CD4-positive, alpha-beta memory T cell (primary cell): ENCODE measurements at places on chromosomes 2 and 18. TPM values are rescaled to one million over a fixed set of nuclear protein-coding genes. Genes with fewer than 3 reads are reported as not detected.

The SP140 gene
- 79.3 TPM for total RNA-seq

The UGT1A3 gene
- not detected for total RNA-seq

The KRTCAP3 gene
- 23.6 TPM for total RNA-seq

GRCh38 chr2:19916385-19916950 lies 14.7 kb upstream of the TTC32 start:
- H3K4me1 ChIP-seq = no peaks in the 10 kb centered on the region
- no peaks in the 10 kb centered on the region for H3K36me3 ChIP-seq
- no peak overlapping the region for H3K27ac ChIP-seq
- H3K27me3 ChIP-seq = no peaks in the 10 kb centered on the region
- no peak overlapping the region for H3K4me3 ChIP-seq

- no peaks in the 10 kb centered on the region for H3K36me3 ChIP-seq
- H3K4me1 ChIP-seq = no peaks in the 10 kb centered on the region
- DNase-seq = no peak
- peaks cover 4% of the 10 kb centered on the region for H3K27me3 ChIP-seq
- no peak overlapping the region for H3K27ac ChIP-seq
Observed at GRCh38 chr2:18522484-18523146, 37.8 kb downstream of the RDH14 start.

- H3K36me3 ChIP-seq = no peaks in the 10 kb centered on the region
- no peak for DNase-seq
- no peaks in the 10 kb centered on the region for H3K4me1 ChIP-seq
- no peak overlapping the region for H3K27ac ChIP-seq
- no peak overlapping the region for H3K4me3 ChIP-seq
- H3K27me3 ChIP-seq = no peaks in the 10 kb centered on the region
Observed at GRCh38 chr2:82795446-82795845, 1663.6 kb downstream of the SUCLG1 start.

DNA sequence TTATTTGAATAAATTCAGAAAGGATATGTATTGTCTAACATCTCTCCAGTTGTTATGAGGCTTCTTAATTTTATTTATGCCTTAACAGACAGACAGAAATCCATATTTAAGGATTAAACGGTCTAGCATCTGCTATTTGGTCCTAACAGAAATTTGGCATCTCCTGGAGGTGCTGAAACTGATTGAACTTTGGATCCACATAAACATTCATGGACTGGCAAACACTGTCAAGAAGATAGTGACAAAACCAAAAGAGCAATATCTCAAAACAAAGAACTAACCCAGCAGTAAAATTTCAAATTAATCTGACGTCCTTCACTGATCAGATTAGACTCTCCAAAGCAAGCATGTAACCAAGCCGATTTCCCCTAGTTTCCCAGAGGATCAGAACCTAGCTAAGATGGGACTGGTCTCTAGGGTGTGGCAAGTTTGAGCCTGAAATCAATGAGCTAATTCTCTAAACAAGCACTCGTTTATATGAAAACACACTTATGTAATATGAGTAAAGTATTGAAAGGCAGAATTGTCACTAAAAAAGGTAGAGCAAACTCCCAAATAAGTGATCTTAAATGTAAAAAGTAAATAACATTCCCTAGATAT lies 139.5 kb downstream of the NOL4 start:
- H3K36me3 ChIP-seq = no peaks in the 10 kb centered on the region
- no peak overlapping the region for H3K4me3 ChIP-seq
- no peaks in the 10 kb centered on the region for H3K4me1 ChIP-seq
- DNase-seq = no peak
- H3K27ac ChIP-seq = no peak overlapping the region

- peak; percentile 37 for DNase-seq
- H3K4me1 ChIP-seq = peaks cover 12% of the 10 kb centered on the region
- H3K4me3 ChIP-seq = no peak overlapping the region
- H3K27ac ChIP-seq = peak overlapping the region; percentile 15
- no peaks in the 10 kb centered on the region for H3K36me3 ChIP-seq
- no peaks in the 10 kb centered on the region for H3K27me3 ChIP-seq
Observed at GRCh38 chr18:51211552-51211951, 14.1 kb upstream of the MEX3C start.
